ENCODE measurements at places on chromosomes 1 and 21.

DNA sequence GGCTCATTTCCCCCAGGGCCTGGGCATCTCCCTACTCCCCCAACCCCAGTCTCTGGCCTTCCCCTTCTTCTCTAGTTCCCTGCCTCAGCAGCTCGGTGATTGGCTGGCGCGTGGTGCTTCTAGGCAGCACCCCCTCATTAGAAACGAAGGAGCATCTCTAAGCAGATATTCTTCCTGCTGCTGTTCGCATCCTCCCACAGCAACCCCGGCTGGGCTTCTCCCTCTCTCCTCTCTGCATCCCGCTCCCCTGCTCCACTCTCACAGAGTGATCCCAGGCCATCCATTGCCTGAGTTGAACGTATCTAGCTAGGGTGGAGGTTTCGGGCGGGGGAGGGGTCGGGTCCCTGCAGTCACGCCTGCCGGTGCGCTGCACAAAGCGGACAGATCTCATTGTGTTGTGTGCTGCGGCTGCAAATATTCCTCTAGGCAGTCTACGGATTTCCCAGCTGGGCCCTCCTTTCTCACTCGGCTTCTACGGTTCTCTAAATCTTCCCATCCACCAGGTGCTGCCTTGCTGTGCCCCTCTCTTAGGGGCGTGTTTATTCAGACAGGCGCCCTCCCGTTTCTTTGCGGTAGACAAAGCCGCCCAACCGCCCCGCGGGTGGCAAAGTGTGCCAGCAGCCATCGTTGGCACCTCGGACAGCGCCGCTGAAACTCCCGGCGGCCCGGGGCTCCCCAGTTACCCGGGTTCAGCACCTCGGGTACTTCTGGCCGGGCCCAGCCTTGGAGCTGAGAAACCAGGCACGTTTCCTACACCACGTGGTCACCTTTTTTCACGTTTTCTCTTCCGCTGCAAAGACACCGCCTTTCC, 2.2 kb downstream of the CACNA1E start:
- DNase-seq, result no peak

DNA sequence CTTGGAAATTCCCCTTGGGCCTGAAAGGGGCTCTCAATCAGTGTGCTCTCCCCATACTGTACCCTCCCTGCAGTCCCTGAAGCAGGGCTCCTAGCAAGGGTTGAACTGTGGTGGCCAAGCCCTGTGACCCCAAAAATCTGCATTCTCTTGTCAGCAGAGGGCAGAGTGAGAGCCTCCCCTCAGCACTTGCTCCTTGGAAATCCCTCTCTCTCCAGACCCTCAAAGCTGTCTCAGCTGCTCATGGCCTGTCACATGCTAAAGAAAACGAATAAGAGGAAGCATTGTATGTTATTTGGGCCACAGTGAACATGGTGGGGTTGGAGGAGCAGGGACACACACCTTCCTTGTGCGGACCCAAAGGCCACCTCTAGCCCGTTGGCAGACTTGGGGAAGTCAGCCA, 47.2 kb upstream of the SYNC start:
- DNase-seq, result no peak

- DNase-seq, result no peak
Measured at GRCh38 chr1:11790880-11791715, 14.7 kb downstream of the MTHFR start.

GRCh38 chr1:29833581-29833980, 597.3 kb downstream of the PTPRU start:
- DNase-seq, result no peak

DNA sequence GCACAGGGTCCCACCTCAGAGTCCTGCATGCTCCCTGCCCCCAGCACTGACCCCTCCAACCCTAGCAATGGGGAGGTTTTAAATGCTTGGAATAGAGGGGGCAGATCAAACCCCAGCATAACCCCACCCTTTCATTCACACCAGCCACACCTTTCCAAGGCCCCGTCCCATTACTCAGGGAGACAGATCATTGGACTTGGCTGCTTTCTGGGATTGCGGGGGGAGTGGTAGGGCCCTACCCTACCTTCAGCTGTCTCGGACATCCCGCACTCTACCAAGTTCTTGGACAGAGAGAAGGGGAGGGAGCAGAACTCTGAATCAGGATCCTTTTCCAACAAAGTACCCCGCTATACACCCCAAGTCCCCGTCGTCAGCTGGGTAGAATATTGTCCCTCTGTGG, 983 bp downstream of the PADI2 start:
- DNase-seq, result no peak

Measured in mesenteric fat pad (tissue), 1 donor.